ENCODE measurements at places on chromosomes 13 and 19.

DNA sequence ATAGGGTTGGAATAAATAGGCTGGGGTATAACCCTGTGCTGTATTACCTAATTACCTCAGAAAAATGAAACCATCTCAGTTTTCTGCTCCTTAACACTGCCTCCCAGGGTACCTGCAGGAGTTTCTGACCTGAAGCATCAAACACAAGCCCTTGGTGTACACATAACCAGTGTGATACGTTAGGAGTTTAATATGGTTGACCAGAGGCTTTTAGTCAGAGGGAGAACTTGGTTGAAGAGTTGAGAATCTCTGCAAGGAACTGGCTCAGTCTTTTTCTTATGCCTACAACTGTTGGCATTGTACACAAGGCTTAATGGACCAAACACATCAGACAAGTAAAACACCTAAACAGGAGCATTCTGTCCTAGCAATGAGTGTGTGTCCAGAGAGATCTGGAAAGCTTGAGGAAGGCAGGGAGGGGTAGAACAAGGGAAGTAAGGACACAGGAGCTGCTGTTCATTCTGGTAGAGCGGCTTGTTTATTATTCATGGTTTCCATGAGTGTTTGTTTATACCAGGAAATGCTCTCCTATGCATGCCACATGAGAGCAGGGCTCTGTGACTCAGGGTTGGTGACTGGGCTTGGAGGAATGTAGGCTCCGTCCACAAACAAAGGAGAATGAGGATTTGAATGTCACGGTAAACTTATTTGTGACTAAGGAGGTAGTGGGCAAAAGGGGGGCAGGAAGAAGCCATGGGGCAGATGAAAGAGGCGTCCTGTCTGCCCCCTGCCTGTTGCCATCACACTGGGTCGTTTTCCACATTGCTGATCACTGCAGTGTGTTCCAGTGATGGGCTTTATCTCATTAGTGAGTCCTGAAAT lies 11.9 kb upstream of the SPATA13 start:
- no peak for DNase-seq

DNA sequence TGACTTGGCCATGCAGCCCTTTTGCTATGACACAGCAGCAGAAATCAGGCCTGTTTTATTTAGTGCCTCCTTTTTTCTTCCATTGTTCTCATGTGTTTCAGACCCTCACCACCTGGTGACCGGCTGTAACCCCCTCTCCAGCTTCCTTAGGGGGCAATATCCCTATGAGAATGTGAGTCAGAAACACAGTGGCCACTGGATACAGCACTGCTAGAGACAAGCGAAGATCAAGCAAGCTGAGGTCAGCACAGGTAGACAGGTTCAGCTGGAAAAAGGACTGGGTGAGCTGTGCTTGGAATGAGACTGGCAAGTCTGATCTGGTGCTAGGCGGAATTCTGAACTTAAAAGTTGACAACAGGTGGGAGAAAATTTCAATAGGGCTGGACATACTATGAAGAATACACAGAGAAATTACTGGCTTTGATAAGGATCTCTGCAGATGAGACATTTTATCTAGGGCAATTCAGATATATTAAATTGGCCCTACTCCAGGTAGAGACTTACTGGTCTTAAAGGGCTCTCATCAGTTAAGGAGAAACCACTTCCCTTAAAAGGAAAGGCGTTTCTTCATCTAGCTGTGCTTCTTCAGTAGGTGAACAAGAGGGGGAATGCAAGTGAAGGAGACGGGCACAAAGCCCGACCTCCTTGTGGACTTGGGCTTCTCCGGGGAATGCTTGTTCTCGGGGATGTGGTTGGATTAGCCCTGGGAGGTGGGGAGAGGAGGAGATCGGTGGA lies 83.3 kb downstream of the ERCC5 start:
- no peak for DNase-seq

GRCh38 chr19:10226376-10227025 lies 4.6 kb downstream of the S1PR2 start:
- DNase-seq = no peak

DNA sequence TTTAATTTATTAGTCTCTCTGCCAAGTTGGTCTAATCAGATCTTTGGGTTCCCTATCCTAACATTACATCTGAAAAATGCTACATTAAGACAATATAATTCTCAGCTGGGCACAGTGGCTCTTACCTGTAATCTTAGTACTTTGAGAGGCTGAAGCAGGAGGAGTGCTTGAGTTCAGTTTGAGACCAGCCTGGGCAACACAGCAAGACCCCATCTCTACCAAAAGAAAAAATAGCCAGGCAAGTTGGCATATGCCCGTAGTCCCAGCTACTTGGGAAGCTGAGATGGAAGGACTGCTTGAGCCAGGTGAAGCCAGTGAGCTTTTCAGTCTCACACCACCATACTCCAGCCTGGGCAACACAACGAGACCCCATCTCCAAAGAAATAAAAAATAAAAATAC lies 95.0 kb downstream of the KLF12 start:
- no peak for DNase-seq

- no peak for DNase-seq
These were observed 1.7 kb downstream of the SAMD1 start for GRCh38 chr19:14088634-14089411.

DNA sequence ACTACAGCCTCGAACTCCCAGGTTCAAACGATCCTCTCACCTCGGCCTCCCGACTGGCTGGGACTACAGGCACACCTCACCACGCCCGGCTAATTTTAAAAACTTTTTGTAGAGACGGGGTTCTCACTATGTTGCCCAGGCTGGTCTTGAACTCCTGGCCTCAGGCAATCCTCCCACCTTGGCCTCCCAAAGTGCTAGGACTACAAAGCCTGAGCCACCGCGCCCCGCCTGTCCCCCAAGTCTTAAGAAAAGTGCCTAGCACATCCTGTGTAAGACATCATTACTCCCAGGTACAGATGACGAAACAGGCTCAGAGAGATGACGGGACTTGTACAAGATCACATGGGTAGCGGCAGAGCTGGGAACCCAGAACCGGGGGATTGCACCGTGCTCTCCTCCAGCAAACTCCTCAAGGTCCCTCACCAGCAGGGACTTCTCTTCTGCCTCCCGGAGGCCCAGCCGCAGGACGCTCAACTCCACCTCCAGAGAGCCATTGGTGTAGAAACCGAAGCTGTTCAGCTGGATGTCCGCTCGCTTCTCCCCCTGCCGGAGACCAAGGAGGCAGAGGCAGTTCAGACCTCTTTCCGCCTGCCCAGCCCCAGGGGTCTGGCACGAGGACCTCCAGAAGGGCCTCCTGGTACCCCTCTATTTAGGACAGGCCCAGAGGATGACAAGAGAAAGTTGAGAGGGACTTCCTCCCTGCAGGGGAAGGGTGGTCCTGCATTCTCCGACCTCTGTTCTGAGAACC lies 1.0 kb downstream of the GPR108 start:
- DNase-seq = peak; percentile 43

DNA sequence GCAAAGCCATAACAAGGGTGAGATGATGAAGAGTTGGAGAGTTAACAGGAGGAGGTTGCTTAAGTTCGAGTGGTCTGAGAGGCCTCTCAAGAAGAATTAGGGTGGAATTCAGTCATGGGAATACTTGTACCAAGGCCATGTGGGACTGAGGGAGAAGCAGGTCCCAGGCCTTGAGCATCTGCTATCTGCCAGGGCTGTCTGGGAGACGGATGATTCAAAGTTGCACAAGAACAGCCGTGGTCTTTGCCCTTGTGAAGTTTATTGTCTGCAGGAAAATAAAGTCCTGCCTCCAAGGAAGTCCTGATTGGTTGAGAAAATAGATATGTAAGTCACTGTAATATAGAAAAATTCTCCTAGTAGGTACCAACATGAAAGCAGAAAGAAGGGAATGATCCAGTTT lies 178.8 kb upstream of the RFC3 start:
- no peak for DNase-seq

GRCh38 chr13:38687246-38688229 lies 661 bp downstream of the FREM2 start:
- DNase-seq = no peak

DNA sequence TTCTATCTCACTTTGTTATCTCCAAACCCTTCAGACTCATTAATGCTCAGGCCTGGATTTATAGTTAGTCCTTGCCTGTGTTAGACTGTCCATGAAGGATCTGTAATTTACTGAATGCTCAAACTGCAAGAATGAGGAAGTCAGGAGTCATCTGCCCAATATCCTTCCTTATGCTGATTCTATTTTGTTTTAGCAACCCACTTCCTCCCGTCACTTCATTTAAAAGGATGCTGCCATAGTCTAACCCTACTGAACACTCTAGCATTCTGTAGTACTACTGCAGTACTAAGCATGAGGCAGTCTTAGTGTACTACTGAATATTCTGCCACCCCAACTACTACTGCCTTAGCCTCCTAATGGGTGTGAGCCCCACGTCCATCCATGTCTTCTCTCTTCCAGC lies 1.5 kb downstream of the FCAR start:
- DNase-seq = no peak

GRCh38 chr19:35154525-35155406 lies at the start of gene FXYD5:
Gene FXYD5 (plus strand): TSS chr19:35154735. CDS start chr19:35155551, 816 bp downstream.
- DNase-seq = no peak

GRCh38 chr19:45455707-45456499 lies 11.9 kb upstream of the FOSB start:
- no peak for DNase-seq

- DNase-seq = no peak
These were observed 4.1 kb downstream of the SPRYD7 start for GRCh38 chr13:49932066-49932465.

DNA sequence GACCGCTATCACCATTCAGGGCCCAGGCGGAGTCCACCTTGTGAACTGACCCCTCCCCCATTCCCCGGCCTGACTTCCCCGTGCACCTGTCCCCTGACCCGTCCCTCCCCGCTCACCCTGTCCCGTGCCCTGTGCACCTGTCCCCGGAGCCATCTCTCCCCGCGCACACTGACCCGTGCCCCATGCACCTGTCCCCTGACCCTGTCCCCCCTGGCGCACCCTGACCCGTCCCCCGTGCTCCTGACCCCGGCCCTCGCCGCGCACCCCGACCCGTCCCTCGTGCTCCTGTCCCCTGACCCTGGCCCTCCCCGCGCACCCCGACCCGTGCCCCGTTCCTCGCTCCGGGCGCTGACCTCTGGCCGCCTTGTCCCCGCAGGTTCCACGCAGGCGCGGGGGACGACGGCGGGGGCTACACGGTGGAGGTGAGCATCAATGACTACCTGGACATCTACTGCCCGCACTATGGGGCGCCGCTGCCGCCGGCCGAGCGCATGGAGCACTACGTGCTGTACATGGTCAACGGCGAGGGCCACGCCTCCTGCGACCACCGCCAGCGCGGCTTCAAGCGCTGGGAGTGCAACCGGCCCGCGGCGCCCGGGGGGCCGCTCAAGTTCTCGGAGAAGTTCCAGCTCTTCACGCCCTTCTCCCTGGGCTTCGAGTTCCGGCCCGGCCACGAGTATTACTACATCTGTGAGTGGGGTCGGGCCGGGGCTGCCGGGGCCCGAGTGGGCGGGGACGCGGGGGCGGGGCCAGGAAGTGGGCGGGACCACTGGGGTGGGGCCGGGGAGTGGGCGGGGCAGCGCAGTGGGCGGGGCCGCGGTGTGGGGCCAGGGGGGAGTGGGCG lies 9.7 kb downstream of the EFNA2 start:
- DNase-seq = no peak

DNA sequence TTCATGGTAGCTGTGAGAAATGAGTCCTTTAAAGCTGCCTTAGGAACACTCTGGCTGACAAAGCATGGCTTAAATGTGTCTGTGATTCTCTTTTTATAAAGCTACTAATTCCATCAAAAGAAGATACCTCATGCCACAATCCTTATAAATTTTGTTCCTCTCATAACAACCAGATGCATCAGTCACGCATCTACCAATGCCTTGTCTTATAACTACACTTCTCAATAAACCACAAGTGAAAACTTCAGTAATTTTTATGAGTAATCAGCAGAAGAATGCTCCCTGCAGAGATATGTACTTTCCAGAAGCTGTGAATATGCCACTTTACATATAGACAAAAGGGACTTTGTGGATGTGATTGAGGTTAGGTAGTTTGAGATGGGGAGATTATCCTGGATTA lies 147.8 kb downstream of the SUCLA2 start:
- no peak for DNase-seq

DNA sequence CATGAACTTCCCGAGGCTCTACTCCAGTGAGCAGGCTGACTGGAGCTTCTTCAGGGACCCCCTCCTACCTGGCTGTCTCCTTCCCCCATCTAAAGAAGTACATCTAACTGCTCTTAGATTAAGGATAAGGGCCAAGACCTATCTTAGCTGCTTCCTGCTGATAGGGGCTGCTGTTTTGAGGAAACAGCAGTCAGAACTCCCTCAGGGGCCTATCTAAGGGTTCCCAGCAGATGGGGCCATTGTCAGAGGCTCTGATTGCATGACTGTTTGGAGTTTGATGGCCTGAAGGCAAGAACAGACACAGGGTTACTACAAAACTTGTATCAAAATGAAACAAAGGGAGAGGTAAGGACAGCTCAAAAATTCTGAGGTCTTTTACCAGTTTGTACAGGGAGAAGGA lies 2636.9 kb upstream of the PCDH20 start:
- DNase-seq = no peak

DNA sequence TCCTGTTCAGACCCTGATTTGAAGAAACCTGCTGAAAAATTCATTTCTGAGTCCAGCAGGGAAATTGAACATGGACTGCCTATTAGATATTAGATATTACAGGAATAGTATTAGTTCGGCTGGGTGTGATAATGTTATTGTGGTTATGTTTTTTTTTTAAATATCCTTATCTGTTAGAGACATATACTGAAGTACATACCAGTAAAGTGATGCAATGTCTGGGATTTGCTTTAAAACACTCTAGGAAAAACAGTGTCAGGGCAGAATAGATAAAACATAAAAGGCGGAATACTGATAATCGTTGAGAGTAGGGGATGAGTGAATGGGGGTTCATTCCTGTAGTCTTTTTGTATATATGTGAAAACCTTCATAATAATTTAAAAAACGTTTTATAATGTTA lies 28.7 kb upstream of the AMER2 start:
- no peak for DNase-seq

DNA sequence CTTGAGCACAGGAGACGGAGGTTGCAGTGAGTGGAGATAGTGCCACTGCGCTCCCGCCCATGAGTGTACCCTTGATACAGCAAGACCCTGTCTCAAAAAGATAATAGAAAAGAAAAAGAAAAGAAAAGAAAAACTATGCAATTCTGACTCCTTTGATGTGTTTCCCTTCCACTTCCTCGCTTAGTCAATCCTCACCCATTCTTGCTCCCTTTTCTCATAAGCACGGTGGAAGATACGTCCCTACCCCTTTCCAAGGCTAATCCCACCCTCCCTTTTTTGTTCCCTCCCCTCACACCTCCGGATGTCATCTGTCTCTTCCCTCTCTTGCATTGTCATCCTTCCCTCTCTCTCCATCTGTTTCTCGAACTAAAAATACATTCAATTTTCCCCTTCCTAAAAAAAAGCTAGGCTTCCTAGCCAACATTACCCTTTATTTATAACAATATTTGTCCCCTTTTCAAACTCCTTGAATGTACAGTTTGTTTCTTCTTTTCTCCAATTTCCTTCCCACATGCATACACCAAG lies 40.5 kb upstream of the ITM2B start:
- DNase-seq = peak; percentile 5

- no peak for DNase-seq
These were observed 239.8 kb downstream of the COG6 start for GRCh38 chr13:39895254-39895653.

GRCh38 chr19:32022044-32022640 lies 323.3 kb upstream of the ZNF507 start:
- DNase-seq = no peak

Data from occipital lobe (tissue), 3 donors.